ENCODE measurements at places on chromosomes 7 and 10.

DNA sequence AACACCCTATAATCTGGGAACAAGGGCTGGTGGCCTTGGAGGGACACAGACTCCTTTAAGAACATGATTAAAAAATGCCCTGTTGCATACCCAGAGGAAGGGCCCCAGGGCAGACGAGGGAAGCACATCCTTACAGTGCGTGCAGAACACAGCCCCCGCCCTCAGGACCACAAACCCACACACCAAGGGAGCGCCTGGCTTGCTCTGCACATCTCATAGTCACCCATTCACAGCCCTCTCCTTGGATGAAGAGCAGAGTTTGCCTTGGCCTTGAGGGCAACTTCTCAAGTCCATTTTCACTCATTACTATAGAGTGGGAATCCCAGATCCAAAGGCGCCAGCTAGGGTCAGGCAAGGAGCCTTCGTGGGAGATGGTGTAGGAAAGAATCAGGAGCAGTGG, 6.3 kb upstream of the VSIR start:
- DNase-seq, result no peak

DNA sequence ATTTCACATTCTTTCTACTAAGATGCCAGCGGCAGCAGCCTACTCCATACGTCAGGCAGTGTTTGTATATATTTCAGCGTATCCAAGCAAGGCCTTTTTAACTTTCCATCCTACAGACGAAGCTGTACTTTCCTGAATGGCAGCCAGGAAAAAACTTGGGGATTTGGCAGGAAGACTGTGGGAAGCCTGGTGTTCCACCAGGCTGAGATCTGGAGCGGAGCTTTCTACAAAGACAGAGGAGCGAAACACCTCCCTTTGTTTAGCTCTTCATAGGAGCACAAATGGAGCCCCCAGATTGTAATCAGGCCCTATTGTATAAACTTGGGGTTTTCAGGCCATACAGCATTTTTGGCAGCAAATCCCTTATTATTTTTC, 143.8 kb downstream of the TES start:
- peak; percentile 53 for DNase-seq

DNA sequence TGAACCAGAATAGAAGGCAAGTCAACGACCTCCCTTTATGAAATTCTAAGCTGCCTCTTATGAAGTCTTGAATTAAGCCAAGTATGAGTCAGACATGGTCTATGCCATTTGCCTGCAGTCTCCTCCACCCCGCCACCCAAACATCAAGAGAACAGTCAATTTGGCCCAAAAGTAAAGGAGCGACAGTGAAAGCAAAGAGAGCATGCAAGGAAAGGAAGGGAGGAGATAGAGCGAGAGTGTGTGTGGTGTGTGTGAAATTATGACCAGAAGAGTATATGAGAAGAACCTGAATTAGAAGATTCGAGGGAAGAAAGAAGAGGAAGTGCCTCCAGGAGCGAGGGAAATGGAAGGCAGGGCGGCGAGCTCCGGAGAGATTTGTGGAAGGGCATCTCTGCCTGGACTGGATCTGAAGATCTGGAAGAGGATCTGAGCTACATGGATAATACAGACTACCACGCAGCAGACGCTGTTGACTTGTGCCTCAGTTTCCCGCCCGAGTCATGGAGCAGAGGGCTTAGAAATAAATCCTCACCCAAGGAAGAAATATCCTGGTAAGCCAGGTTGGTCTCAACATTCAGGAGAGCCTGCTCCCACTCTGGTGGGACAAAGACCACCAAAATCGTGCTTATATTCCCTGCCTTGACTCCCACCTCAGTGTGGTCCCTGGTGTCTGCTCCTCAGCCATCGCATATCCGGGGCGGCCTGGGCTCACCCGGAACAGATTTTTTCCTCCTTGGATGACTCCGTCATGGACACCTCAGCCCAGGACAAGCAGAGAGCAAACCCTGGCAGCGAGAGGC, 459 bp downstream of the ZDHHC6 start:
- no peak for DNase-seq

DNA sequence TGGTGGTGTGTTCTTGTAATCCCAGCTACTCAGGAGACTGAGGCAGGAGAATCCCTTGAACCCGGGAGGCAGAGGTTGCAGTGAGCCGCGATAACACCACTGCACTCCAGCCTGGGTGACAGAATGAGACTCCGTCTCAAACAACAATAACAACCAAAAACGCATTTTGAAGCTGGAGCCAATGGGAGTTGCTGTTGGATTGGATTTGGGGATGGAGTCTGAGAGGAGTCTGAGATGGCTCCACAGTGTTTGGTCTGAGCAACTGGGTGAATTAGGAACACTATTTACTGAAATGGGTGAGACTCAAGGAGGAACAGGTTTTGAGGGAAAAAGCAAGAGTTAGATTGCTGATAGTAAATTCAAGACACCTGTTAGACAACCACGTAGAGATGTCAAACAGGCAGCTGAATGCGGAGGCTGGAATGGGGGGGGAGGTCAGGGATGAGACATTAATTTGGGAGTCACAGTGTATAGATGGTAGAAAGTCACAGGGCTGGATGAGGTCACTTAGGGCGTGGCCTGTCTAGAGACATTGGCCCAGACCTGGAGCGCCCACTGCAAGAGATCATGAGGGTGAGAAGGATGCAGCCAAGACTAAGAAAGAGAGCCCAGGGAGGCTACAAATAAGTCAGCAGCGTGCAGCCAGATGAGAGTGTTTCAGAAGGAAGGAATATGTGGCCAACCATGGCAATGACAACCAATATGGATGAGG, 56.4 kb downstream of the CYCS start:
- no peak for DNase-seq

- DNase-seq, result no peak
Observed at GRCh38 chr7:27243340-27244163, 950 bp downstream of the EVX1 start.

All from left lobe of liver (tissue), 2 donors.